Ascending aorta (tissue), 2 donors: ENCODE measurements at places on chromosomes 7 and 10. TPM values are rescaled to one million over a fixed set of nuclear protein-coding genes. Genes with fewer than 3 reads are reported as not detected.
A peak's percentile ranks its signal among the peaks of the same experiment; 100 is the strongest.

Gene HMX2
- total RNA-seq: not detected

Gene ENTPD1
- 41.6 TPM for total RNA-seq

Gene CRYGN
- not detected for total RNA-seq

DNA sequence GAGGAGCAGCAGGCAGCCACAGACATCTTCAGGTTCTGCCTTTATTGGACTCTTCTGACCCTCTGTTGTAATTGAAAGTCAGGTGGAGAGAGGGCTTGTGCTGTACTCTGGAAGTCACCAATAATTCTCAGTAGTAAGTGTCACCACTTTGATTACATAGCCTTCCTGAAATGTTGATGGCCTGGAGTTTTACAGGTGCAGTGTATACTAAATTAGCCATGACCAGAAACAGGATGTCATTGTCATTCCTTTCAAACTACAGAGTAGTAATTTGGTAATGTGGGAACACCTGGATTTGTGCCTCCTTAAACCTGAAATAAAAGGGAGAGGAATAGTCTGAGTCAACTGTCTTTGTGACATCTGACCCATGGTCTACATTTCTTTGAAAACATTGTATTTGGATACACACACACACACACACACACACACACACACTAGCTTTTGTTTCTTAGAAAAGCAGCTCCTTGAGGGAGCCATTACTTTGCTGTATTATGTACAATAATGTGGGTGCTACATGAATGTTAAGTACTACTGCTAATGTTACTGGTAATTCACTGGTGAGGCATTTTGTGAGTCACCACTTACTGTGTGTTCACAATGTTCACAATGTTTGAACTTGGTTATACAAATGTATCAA, 19.6 kb downstream of the ARL4A start:
- no peak for DNase-seq

DNA sequence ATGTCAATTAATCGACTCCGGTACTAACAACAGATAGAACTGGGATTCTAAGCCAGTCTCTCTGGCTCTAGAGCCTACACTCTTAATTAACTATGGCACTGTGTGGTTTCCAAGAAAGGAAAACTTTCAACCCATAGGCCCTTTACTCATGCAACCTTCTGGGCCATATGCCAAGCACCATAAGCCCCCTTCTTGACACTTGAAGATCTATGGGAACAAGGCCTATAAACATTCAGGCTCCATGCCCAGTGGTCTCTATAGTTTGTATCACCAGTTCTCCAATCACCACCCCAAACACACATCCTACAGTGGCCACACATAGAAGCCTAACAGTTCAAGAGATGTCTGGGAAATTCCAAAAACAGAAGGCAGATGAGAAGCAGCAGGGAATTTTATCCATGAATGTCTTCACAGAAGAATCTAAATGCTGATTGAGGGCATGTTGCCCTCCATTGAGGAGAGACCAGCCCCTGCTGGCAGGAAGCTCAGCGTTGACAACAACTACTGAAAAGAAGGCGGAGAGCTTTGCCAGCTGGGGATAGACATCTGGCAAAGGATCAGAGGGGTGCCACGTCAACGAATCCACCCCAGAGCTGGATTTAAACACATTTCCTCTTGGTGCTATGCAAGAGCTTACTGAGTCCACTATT, 64.4 kb downstream of the GRM3 start:
- DNase-seq: no peak

DNA sequence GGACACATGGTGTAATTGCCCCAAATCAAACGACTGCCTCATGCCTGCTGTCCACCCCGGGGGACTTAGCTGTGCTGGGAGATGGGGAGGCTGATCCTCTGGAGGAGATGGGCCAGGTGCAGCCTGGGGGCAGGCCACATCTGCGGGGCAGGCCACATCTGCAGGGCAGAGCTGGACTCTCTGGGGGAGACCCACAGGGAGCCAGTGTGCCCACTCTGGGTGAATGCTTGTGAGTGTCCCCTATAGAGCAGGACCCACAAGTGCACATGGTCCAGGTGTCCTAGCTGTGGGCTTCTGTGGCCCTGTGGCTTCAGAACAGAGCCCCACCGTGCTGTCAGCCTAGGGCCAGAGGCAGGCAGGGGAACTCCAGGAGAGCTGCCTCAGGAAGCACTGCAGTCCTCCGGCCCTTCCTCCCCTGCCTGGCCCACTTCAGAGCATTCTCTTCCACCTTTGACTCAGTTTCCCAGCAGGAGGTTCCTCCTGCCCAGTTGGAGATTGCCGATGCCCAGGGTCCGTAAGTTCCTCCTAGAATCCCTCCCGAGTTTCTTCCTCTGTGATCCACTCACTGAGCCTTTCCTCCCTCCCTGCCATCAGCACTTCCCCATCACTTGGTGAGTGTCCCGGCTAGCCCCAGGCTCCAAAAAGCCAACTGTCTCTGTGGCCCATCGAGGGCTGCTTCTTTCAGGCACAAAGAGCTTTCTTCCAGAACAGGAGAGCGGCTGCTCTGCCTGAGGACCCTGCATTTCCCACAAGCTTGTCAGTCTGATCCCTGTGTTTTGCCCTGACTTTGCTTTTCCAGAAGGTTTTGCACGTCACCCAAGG, 50.3 kb downstream of the ADCYAP1R1 start:
- DNase-seq: peak; percentile 56

DNA sequence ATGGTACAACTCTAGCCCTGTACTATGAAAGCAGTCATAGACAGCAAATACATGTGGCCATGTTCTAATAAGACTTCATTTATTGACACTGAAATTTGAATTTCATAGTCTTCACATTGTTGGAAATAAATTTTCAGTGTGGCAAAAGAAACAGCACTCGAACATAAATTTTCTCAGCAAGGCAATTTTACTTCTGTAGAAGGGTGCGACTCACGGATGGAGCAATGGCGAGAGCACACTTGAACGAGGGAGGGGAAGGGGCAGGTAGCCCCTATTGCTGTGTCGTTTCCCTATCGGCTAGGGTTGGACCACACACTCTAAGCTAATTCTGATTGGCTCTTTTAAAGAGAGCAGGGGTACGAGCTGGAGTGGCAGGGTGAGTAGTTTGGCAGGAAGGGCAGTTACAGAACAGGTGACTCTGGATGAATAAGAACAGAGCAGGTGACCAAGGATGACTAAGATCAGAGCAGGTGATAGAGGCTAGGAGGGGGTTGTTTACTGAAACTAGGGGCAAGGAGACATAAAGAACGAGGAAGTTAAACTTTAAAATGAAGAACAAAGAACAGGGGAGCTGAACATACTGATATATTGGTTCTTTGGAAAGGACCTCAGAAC, 52.0 kb downstream of the LRRC4 start:
- DNase-seq: no peak
